ENCODE measurements at places on chromosomes 2 and 18.

- no peak overlapping the region for H3K4me3 ChIP-seq
- peaks cover 6% of the 10 kb centered on the region for H3K36me3 ChIP-seq
- no peak overlapping the region for H3K27ac ChIP-seq
- peaks cover 13% of the 10 kb centered on the region for H3K4me1 ChIP-seq
- no peaks in the 10 kb centered on the region for H3K27me3 ChIP-seq
- no peak for DNase-seq
These were observed 16.2 kb downstream of the CEP68 start for GRCh38 chr2:65072181-65072970.

DNA sequence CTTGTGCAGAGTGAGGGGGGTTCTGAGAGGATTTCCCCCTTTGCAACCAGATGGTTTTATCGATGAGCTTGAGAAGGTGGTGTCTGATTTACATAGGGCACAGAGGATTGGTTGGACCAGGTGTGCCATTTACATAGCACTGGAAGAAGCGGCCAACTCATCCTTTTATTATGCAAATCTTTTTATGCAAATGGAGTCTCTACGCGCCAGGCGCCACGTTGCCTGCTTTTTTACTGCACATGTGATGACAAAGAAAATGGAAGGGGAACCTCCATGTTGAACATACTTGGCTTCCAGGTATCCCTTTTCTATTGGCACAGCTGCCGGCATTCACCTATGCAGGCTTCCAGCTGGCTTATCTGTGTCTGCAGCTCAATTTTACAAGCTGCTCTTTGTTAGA lies 18.4 kb upstream of the TXNL4A start:
- peaks cover 5% of the 10 kb centered on the region for H3K36me3 ChIP-seq
- no peaks in the 10 kb centered on the region for H3K27me3 ChIP-seq
- H3K27ac ChIP-seq, result no peak overlapping the region
- DNase-seq, result no peak

DNA sequence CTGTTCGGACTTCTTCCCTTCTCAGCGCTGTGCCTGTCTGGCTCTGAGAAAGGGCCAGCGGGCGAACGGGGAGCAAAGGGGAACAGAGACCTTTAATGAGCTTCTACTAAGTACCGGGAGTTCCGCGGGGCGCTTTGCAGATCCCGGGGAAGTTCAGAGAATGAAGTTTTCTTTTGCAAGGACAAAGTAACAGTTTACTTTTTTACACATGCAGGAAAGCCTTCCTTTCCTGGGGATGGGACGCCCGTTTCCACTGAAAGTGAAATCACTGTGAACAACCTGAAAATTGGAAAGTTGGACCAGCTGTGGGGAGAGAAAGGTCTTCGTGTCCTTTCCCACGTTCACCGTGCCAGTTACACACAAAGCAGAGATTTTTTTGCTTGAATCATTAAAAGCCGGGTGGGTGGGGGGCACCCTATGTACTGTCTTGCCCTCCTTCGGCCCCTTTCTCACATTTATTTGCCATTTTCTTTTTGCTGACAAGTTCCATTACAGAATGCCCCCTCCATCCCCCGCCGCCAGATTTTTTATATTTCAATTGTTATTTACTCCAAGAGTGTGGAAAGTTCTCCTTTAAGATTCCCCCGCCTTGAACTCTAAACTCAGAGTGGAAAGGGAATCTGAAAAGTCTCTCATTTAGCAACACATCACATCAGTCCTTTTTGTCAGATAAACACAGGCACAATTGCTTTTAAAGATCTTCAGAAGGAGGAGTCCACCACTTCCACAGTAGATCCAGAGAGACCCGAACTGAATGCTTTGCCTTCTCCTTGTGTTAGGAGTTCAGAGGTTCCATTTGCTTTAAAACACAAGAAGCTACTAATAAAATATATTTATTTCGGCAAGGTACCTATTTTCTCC lies 1.1 kb upstream of the FN1 start:
- DNase-seq, result no peak
- peak overlapping the region; percentile 86 for H3K27ac ChIP-seq
- peaks cover 38% of the 10 kb centered on the region for H3K4me1 ChIP-seq
- H3K27me3 ChIP-seq, result peaks cover 34% of the 10 kb centered on the region
- H3K4me3 ChIP-seq, result peak overlapping the region; percentile 94
- peaks cover 9% of the 10 kb centered on the region for H3K36me3 ChIP-seq

DNA sequence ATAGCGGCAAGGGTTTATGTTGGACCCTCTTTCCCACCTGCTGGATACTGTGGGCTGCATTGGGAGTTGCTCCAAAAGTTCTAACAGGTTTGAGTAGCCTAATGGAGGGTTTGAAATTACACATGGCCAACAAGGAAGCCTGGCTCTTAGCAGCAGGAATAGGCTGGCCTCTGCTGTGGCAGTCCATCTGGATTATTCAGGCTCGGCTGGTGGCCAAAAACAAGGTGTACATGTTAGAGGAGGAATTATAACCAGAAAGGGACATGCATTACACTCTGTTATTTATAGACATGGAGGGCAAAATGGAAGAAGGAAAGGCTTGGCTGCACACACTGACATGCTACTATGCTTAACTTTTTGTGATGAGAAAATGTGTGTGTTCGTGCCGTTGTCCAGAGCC lies 61.1 kb upstream of the NRXN1 start:
- no peaks in the 10 kb centered on the region for H3K4me1 ChIP-seq
- no peaks in the 10 kb centered on the region for H3K27me3 ChIP-seq
- DNase-seq, result no peak
- H3K4me3 ChIP-seq, result no peak overlapping the region

DNA sequence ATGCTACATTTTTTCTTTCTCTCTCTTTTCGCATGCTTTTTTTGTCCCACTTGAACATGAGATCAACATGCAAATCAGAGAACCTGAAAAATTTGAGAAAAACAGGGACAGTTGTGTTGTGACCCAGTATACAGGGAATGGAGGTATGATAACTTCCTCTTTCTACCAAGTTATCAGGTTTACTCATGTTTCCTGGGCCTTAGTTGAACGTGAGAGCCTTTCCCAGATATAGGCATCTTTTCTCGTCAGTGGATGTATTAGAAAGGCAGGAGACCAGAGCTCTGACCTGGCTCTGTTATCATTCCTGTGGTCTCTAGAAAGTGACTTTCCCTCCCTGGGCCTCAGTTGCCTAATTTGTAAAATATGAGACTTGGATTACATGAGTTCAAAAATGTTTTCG lies 30.1 kb upstream of the FAM117B start:
- no peak overlapping the region for H3K4me3 ChIP-seq
- no peaks in the 10 kb centered on the region for H3K4me1 ChIP-seq
- no peak for DNase-seq
- no peaks in the 10 kb centered on the region for H3K27me3 ChIP-seq

GRCh38 chr2:198254536-198255090 lies 450.2 kb downstream of the PLCL1 start:
- no peak overlapping the region for H3K4me3 ChIP-seq
- no peaks in the 10 kb centered on the region for H3K36me3 ChIP-seq
- no peaks in the 10 kb centered on the region for H3K4me1 ChIP-seq
- H3K27me3 ChIP-seq, result peaks cover 10% of the 10 kb centered on the region
- no peak for DNase-seq

- DNase-seq, result no peak
- no peak overlapping the region for H3K27ac ChIP-seq
- H3K36me3 ChIP-seq, result peaks cover 17% of the 10 kb centered on the region
- no peak overlapping the region for H3K4me3 ChIP-seq
These were observed 82.0 kb downstream of the THADA start for GRCh38 chr2:43513796-43514195.

- H3K36me3 ChIP-seq, result no peaks in the 10 kb centered on the region
- H3K27me3 ChIP-seq, result peaks cover 16% of the 10 kb centered on the region
- H3K27ac ChIP-seq, result no peak overlapping the region
- no peak for DNase-seq
- peaks cover 11% of the 10 kb centered on the region for H3K4me1 ChIP-seq
These were observed 270.9 kb downstream of the CYP26B1 start for GRCh38 chr2:71876542-71877451.

- H3K36me3 ChIP-seq, result no peaks in the 10 kb centered on the region
- no peak overlapping the region for H3K4me3 ChIP-seq
- H3K27ac ChIP-seq, result peak overlapping the region; percentile 63
- no peaks in the 10 kb centered on the region for H3K27me3 ChIP-seq
- peaks cover 8% of the 10 kb centered on the region for H3K4me1 ChIP-seq
These were observed 109.0 kb upstream of the SLC35G4 start for GRCh38 chr18:11500153-11501122.

GRCh38 chr2:86703704-86704361 lies 16.3 kb upstream of the RMND5A start:
- H3K36me3 ChIP-seq, result no peaks in the 10 kb centered on the region
- no peaks in the 10 kb centered on the region for H3K27me3 ChIP-seq
- H3K4me3 ChIP-seq, result peak overlapping the region; percentile 51
- peaks cover 18% of the 10 kb centered on the region for H3K4me1 ChIP-seq
- DNase-seq, result no peak
